CD4-positive, alpha-beta T cell treated with Interferon alpha-2 for 1 hour (primary cell): ENCODE measurements at places on chromosomes 2 and 18.

DNA sequence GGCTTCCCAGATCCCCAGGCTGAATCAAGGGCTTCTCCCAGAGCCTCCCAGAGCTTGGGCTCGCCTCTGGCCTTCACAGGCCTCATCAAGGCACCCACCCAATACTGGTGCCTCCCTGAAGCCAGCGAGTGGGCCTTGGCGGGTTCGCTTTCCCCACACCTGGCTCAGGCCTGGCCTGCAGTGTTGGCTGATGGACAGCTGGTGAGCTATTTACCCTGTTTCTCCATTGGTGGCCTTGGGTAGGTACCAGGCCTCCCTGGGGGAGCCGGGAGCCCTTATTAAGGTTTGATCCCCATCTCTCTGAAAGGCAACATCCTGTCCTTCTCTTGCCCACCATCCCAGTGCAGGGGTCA is 18.2 kb upstream of the DUSP2 start:
- DNase-seq = no peak

DNA sequence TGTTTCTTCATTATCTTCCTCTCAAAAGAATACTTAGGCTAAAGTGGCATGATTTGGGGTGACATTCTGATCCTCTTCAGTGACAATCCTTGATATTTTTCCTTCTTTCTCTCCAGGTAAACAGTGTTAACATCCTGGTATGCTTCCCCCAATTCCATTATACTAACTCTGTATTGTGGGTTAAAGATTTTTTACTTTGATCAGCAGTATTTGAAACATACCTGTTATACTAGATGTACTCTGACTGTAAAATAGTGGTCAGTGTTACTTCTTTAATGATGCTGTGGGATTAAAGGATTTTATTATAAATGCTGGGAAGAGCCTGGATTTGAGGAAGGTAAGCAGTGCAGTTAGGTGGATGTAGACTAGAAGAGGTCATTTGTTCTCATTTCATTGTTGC is 48.8 kb downstream of the MSH2 start:
- no peak for DNase-seq

DNA sequence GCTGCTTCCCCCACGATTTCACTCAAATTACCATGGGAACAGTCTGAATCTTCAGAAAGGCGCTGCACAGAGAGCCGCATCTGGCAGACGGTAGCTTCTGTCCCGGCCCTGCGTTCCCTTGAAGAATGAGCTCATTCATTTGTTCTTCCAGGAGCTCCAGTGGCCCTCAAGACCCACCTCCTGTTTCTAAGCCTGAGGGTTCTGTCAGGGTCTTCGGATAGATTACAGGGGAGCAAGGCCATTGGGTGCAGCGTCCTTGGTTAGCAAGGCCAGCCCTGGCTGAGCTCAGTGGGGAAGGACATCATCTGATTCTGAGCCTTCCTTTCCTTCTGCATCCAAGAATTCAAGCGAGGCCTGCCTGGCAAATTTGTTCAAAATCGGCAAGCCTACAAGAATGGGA is 111.9 kb downstream of the PDCL3 start:
- DNase-seq = no peak

GRCh38 chr2:102032368-102033030 is 40.7 kb downstream of the IL1R2 start:
- no peak for DNase-seq
